ENCODE measurements at places on chromosomes 2 and 18.
A peak's percentile ranks its signal among the peaks of the same experiment; 100 is the strongest.

DNA sequence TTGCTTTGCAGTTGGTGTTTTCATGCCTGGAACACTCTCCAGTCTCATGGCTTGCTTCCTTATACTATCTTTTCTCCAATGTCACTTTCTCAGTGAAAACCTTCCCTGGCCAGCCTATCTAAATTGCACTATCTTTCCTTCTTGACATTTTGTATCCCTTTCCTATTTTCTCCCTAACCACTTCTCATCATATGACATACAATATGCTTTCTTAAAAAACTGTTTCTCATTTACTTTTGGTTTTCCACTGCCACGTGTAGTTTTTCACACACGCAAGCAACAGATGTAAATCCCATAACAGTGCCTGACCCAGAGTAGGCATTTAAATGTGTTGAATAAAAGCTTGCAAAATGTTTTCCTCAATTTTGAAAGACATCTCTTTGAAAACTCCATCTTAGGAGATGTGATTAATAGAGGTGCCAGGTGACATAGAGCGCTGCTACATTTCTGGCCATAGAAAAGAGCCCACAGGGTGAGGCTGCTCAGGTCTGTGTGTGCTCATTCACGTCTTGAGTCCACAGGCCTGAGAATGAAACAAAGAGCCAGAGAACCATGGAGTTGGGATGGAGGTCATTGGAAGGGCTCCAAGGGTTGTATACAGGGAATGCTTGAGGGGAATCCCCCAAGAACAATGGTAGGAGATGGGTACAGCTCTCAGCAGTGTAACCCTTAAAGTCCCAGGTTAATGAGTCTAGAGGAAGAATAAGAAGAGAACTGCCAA is 12.7 kb downstream of the ZNF24 start:
- DNase-seq = no peak

DNA sequence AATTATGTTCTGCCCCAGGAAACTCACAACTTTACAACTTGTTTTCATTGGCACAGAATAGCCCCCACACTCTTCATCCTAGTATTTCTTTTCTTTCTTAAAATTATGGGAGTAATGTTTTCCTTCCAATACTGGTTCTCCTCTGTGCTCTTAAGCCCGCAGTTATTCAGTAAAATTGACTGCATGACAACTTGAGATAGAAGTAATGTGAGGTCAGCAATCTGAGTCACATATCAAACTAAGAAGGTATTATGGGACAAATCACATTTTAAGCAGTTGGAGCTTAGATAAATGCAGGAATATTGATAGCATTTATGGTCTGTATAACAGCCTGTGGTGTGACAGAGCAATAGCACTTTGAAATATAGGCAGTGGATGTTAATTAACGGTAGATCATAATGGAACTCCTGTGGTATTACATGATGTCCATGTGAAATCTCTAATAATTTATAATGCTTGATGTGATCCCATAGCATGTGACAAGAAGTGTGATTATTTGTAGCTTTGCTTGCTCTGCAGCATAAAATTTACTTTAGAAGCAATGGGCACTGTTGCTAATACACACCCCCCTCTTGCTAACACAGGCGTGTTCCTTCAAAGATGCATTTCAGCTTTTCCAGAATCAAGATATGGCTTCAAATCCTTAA is 351.4 kb upstream of the CDH20 start:
- DNase-seq = no peak

DNA sequence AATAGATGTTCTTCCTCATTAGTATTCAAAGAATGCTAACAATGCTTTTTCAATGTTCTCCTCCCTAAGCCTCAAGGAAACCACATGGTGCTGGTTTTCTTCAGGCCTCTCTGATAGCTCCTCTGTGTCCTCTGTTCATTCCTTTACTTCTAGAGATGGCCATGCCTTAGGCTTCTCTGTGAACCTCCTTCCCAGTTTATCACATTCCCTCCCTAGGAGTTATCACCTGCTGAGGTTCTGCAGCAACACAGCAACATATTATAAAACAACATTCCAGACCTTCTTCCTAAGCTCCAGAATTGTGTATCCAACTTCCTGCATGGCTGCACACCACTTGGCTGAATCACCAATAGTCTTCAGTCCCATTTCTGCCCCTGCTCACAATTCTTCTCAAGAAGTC is 325.5 kb downstream of the IRS1 start:
- DNase-seq = no peak

GRCh38 chr2:45700407-45701013 is 49.0 kb downstream of the PRKCE start:
- no peak for DNase-seq

- no peak for DNase-seq
These were observed 211.3 kb downstream of the ARL4C start for GRCh38 chr2:234285541-234285940.

GRCh38 chr18:34624551-34624950 is 85.5 kb upstream of the DTNA start:
- no peak for DNase-seq

DNA sequence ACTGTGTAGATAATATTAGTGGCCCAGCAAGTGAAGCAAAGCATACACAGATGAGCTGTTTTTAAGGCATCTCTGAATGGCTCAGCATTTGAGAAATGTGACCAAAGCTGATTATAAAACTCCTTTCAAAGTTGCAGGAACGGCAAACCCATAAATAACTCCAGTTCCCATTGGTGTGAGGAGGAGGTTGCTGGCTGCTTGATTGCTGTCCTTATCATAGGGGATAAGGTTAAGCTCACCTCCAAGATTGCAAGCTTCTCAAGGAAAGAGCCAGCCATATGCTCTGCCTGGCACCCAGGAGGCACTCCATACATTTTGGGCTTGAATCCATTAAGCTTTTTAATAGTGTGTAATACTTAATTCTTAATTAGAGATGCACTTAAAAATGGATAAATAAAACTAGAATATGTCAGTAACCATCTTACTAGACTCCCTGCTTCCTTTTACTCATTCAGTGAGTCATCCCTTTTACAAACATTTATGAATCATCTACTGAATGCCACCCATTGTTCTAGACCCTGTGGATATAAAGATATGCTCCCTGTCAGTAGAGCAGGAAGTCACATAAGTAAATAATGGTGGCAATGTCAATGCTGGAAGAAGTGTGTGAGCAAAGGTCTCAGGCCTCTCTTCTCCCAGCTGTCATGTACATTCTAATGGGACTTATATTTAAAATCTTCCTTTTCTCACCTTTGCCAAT is 99.3 kb downstream of the SPATS2L start:
- DNase-seq = no peak

GRCh38 chr2:206075113-206075512 is 10.9 kb downstream of the INO80D start:
- no peak for DNase-seq

- DNase-seq = no peak
These were observed 10.3 kb downstream of the ATP8B1 start for GRCh38 chr18:57792631-57793301.

DNA sequence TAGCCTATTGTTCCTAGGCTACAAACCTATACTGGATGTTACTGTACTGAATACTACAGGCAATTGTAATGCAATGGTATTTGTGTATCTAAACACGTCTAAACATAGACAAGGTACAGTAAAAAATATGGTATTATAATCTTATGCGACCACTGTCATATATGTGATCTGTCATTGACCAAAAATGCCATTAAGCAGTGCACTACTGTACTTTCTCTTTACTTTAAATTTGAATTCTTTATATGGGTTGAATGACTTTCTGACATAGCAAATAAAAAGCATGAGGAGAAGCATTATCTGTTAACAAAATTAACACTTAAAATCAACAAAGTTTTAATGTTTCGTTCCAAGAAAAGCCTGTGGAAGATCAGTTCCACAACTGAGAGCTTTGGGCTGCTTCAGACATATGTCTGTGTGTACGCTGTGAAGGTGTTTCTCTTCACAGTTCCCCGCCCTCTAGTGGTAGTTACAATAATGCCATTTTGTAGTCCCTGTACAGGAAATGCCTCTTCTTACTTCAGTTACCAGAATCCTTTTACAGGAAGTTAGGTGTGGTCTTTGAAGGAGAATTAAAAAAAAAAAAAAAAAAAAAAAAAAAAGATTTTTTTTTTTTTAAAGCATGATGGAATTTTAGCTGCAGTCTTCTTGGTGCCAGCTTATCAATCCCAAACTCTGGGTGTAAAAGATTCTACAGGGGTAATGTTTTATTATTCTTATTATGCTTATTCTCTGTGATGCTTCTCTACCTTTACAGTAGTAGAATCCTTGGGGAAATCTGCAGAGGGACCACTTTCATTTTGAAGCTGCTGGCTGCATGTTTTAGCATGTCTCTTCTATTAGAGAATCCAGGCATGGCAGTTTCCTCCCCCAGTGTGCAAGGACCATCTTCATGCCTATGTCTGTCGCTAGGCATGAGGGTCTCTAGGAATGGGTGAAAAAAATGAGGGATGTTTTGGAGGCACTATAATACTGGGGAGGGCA is 54.5 kb downstream of the SCN2A start:
- peak; percentile 68 for DNase-seq

DNA sequence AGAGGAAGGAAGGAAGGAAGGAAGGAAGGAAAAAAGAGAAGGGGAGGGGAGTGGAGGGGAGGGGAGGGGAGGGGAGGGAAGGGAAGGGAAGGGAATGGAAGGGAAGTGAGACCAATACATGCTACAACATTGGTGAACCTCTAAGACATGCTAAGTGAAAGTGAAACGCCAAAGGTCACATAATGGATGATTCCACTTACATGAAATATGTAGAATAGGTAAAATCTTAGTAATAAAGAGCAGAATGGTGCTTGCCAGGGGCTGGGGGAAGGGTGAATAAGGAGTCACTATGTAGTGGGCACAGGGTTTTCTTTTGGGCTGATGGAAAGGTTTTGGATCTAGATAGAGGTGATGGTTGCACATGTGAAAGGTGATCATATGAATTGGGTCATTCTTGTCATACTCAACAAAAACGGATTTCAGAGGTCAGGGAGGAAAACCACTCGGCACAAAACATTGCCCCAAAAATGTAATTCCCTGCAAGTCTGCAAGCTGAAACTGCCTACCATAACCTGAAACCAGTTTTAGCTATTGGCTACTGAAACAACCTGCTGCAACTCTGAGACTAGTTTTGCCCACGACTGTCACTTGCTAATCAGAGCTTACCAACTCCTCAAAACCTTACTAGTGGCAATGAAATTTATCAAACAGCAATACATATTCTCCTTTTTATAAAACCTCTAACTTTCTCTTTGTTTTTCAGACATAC is 59.2 kb downstream of the CCDC141 start:
- DNase-seq = no peak

- no peak for DNase-seq
These were observed 43.9 kb downstream of the FOSL2 start for GRCh38 chr2:28436525-28437051.

- DNase-seq = no peak
These were observed 58.4 kb downstream of the WDSUB1 start for GRCh38 chr2:159228081-159228581.

DNA sequence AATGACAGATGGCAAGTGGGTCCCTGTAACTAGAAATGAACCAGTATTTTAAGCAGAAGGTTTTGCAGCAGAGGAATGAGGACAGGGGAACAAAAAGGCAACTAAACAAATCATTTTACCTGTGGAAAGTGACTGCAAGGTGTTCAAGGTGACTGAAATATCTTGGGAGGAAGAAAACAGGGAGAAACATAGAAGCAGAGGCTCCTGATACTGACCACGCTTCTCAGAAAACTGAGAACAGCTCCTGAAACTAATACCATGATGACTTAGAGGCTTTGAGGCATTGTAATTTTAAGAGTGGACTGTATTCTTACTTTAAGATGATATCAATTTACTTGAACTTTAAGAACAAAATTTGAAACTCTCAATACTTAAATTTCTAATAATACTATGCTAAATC is at the start of gene DYTN:
DYTN (minus strand) TSS at position 101 of the 400 bp plus-strand sequence. CDS start 117 bp downstream, outside the sequence.
- DNase-seq = no peak

- DNase-seq = no peak
These were observed 73.7 kb downstream of the NCAPH start for GRCh38 chr2:96409081-96409819.

DNA sequence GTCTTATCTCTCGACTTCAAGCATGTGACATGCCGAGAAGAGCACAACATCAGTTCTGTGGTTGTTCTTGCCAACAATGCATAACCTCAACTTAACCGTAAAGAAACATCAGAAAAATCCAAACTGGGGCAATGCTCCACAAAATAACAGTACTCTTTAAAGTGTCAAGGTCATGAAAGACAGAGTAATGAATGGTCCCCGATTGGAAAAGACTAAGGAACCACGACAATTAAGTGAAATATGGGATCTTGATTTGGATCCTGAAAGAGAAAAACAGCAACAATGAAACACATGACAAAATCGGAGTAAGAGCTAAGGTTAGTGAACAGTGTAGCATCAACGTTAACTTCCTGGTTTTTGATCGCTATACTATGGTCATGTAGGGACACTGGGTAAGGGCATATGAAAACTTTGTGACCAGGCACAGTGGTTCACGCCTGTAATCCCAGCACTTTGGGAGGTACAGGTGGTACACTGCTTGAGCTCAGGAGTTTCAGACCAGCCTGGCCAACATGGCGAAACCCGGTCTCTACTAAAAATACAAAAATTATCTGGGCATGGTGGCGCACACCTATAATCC is 55.2 kb downstream of the UNC50 start:
- DNase-seq = peak; percentile 69

DNA sequence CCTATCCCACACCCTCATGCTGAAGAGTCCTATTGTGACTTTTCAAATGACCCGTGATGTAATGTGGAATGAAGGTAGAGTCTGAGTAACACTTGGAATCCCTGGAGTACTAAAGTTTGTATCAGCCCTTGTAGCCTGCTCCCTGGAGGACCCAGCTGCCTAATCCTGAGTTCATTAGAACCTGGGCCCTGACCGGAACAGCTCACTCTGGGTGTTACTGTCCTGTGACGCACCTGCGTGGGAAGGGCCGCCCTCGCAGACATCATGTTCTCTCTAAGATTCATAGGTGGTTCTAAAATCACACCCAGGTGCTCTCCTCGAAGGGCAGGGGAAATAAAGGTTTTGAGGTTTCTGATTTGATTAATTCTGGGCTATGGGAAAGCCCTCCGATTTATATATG is 62.3 kb downstream of the NCK2 start:
- no peak for DNase-seq

- no peak for DNase-seq
These were observed 115.8 kb upstream of the PDE1A start for GRCh38 chr2:182542501-182543258.

GRCh38 chr2:128580988-128581848 is 262.6 kb upstream of the HS6ST1 start:
- DNase-seq = no peak

- no peak for DNase-seq
These were observed 14.6 kb downstream of the KCNF1 start for GRCh38 chr2:10926191-10926820.
